Activated T-helper 1 cell treated with anti-CD3 and anti-CD28 coated beads, Interleukin-2, amount 50 U/mL, for 16 hours (primary cell): ENCODE measurements at places on chromosomes 1 and 21.

DNA sequence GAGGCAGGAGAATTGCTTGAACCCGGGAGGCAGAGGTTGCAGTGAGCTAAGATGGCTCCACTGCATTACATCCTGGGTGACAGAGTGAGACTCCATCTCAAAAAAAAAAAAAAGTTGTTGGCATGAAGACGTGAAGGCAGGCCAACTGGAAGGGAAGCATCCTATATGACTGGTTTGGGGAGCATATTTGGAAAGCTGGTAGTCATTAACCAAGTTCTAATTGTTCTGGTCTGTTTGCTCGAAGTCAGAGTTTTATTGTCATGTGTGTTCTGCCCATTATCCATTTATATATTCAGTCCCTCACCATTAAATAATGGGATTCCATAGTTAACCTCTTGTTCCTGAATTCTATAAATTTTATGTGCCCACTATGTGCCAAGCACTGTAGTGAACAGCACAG lies 3.3 kb upstream of the GLRX2 start:
- no peak for DNase-seq

GRCh38 chr1:173057984-173058383 lies 7.2 kb upstream of the TNFSF18 start:
- DNase-seq = no peak

DNA sequence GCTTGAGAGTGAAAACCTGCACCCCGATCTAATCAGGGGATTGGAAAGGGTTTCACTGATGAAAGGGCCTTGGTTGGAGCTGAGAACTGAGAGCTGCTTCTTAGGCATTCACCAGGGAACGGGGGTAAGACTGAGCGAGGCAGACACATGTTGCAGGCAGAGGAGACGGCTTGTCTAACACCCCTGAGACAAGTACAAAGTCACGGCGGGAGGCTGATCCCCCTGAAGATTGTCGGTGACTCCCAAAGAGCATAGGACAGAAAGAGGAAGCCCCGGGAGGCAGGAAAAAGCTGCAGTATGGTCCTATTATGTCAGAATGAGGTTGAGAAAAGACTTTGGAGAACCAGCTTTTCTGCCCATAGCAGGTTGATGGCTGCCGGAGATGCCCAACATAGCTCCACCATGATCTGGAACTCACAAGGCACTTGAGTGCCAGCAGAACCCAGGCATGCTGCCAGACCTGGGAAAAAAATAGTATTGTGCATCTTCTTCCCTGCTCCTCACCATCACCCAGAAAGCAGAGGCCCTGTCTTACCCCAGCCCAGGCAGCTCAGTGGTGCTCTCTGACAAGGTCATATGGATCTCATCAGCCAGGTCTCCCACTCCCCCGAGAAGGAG lies 463.9 kb upstream of the PROX1 start:
- no peak for DNase-seq

- DNase-seq = no peak
Observed at GRCh38 chr1:228197555-228198147, 10.2 kb upstream of the OBSCN start.

DNA sequence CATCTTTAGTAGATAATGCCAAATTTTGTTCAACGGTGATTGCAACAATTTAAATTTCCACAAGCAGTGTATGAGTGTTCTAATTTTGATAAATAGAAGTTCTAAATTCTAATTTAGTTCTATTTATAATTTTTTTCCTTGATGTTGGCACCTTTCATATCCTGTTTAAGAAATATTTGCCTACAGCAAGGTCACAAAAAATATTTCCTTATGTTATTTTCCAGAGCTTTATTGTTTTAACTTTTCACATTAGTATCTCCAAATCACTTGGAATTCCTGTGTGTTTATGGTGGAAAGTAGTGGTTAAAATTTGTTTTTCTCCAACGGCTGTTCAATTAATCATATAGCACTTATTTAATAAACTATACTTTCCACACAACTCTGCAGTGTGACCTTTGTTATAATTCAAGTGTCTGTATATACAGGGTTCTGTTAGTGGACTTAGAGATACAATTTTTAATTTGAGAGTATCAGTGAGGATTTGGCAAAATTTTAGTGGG lies 94.3 kb upstream of the CD55 start:
- no peak for DNase-seq

GRCh38 chr1:222757646-222758268 lies 20.8 kb downstream of the FAM177B start:
- DNase-seq = no peak
